Esophagus squamous epithelium (tissue), 5 donors: ENCODE measurements at places on chromosomes 1 and 21.

- no peak for DNase-seq
Observed at GRCh38 chr1:154913273-154913672, 23.2 kb downstream of the PMVK start.

- no peak for DNase-seq
Observed at GRCh38 chr1:52738893-52739292, 12.6 kb downstream of the ZYG11B start.

GRCh38 chr1:156691191-156691590 lies 14.0 kb upstream of the NES start:
- no peak for DNase-seq

GRCh38 chr1:171127501-171127900 lies 36.8 kb downstream of the FMO3 start:
- DNase-seq: no peak
